Activated gamma-delta T cell (primary cell): ENCODE measurements at places on chromosomes 7 and 10.

GRCh38 chr7:501526-501925 is 18.1 kb downstream of the PDGFA start:
- no peak for DNase-seq

GRCh38 chr10:1509011-1509530 is 228.3 kb downstream of the ADARB2 start:
- DNase-seq: no peak

DNA sequence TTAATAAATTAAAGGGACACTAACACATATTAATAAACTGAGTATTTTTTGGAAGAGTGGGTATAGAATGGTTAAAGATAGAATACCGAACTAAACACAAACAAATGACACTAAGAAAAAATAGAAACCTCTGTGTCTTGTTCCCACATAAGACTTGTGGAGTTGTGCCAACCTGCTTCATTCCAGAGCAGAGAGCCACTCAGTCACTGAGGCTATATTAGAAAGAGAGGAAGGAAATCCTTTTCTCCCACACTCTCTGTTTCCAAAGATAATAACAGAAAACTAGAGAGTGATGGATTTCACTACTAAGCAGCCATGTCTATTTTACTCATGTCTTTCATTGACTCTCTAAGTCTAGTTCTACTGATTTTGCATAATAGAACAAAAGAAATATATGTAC is 26.0 kb downstream of the CTNNA3 start:
- no peak for DNase-seq

DNA sequence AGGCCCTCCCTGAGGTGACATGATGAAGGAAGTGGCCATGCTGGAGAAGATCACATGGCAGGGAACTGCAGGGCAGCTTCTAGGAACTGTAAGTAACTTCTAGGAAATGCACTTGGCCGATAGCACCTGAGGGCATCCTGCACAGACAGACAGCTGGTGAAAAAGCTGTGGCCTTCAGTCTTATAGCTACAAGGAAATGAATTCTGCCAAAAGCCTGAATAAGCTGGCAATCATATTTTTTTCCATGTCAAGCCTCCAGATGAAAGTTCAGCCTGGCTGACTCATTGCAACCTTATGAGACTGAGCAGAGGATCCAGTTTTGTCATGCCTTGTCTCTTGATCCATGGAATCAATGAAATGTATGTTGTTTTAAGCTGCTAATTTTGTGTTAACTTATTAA is 91.1 kb upstream of the CACNA2D1 start:
- no peak for DNase-seq

DNA sequence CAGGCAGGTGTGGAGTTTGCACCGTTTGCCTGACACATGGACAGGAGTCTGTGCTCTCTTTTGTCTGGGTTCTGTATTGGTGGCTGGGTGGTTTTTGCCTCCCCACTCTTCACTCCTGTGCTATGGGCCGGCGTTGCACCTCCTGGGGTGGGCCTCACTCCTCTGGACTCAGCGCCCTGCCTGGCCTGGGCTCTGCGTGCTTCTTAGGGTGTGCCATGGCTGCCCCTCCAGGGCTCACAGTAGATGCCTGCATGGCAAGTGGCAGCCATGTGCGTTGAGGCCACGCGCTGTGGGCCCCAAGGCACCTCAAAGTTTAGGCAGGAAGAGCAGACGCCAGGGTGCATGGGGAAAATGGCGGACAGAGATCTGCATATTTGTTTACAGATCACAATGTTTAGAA is 319.8 kb downstream of the ADARB2 start:
- DNase-seq: no peak

DNA sequence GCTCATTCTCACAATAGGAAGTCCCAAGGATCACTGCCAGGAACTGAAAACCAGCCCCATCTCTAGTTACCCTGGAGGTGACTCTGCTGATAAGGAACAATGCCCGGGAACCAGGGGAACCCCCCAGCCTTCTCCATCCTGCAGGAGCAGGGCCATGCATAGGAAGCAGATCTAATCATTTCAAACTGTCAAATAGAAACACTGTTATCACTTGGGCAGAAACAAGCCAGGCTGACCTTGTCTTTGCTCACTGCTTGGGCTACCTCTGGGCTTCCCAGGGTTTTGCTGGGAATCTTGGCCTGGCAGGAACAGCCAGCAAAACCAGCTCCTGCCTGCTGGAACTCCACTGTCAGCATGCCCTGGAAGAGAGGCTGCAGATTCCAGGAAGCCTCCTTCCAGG is 114.1 kb downstream of the RNF216 start:
- no peak for DNase-seq

GRCh38 chr10:24973163-24973562 is 20.8 kb upstream of the PRTFDC1 start:
- no peak for DNase-seq

- no peak for DNase-seq
Measured at GRCh38 chr10:596725-597345, 92.6 kb downstream of the DIP2C start.

- DNase-seq: no peak
Measured at GRCh38 chr10:97538411-97538810, 34.2 kb upstream of the ANKRD2 start.

GRCh38 chr10:83225781-83226180 is 913.5 kb upstream of the GHITM start:
- no peak for DNase-seq

GRCh38 chr10:22342421-22342820 is 2.9 kb upstream of the SPAG6 start:
- DNase-seq: no peak

DNA sequence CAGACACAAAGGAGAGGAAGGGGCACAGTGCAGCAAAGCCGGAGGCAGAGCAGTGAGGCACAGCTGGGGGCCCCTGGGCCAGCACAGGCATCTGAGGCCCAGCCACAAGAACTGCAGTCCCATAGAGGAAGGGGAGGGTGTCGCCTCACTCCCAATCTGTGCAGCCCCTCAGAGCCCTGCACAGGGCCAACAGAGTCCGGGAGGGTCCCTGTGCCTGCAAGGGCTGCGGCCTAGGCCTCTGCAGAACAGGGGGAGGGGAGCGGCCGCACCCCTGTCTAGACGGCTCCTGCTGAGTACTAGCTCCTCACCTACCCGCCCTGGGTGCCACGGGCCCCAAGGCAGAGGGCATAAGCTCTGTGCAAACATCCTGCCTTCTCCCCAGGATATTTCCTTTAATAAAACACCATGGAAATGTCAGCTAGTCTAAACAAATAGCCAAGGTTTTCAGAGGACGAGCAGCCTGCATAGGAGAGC is 32.4 kb upstream of the RET start:
- DNase-seq: no peak

DNA sequence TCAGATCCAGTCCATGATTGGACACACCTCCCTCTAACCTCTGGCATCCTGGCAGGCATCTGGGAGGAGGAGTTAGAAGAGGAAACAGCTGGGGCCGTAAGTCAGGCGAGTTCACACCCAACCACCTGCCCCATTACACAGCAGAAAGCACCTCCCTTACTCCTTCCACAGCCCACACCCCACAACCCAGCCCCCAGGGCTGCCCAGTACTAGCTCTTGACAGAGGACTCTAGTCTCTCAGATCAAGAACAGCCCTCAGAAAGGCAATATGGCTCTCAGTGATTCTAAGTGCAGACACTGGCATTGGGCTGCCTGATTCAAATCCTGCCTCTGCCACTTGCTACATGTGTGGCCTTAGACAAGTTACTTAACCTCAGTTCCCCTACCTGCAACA is 34.1 kb downstream of the KCNMA1 start:
- no peak for DNase-seq

DNA sequence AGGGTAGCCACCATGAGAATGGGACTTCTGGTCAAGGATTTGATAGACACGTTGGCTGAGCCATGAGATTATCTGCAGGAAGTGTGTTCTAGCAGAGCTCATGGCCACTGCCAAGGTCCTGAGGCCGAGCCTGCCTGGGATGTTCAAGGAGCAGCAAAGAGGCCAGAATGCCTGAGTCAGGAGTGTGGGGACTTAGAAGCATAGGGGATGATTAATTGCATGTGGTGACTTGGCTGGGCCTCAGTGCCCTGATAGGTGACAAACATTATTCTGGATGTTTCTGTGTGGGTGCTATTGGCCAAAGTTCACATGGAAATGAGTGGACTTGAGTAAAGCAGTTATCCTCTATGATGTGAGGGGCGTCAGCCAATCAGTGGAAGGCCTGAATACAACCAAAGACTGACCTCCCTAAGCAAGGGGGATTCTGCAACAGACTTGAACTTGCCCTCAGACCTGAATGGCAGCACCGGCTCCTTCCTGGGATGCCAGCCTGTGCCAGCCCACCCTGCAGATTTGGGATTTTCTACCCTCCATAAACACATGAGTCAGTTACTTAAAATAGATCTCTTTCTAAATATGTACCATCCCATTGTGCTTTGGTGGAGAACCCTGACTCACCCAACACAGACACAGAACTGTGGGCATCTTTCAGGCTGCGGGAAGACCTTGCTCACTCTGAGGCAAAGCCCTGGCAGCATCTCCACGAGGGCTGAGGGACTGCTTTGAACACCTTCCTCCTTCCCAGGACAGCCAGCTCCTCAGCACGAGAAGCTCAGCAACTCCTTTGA is 363.9 kb upstream of the MGMT start:
- DNase-seq: no peak

DNA sequence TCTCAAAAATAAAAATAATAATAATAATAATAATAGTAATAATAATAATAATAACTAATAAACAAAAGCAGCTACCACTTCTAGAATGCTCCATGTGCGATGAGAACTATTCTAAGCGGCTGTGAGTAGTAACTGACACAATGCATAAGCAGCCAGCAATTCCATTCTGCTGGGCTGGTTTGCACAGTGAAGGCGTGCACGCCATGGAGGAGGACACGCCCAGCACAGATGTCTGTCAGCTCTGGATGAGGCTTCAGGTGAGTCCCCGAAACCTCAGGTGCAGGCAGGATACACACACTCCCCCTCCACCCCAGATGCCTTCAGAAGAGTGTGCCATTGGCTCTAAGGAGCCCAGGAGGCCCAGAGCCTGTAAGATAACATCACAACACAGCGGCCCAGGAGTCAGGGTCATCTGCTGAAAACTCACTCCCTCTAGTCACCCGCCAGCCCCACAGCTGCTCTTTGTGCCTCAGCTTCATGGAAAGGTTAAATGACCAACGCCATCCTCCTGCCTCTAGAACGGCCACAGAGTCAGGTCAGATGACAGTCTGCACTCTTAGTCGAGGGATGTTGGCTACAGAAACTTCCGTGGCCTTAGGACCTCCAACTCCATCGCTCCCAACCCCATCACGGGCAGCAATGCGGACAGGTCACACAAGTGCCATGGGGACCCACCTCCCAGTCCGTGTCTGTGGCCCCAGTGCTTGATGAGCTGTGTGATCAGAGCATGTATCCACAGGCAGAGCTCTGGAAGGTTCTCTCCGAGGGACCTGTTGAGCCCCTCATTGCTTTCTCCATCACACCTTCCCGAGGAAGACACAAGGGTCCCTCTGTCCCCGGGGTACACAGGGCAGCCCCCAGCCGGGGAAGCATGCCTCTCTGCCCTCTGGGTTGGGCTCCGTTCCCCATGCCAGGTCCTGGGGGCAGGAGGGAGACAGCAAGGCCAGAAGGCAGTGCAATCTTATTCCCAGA is 103.9 kb downstream of the CTBP2 start:
- DNase-seq: no peak
